Metanephros (tissue), 2 donors: ENCODE measurements at places on chromosomes 1 and 21. TPM values are rescaled to one million over a fixed set of nuclear protein-coding genes. Genes with fewer than 3 reads are reported as not detected.

SLC2A5 gene
- 7.5 TPM for total RNA-seq

MANEAL gene
- 5.8 TPM for total RNA-seq

CLCNKB gene
- 73.2 TPM for total RNA-seq

CACNA1S gene
- 16.5 TPM for total RNA-seq

ELF3 gene
- 106 TPM for total RNA-seq

PKN2 gene
- 44.7 TPM for total RNA-seq

BSND gene
- 3.7 TPM for total RNA-seq

C1orf115 gene
- total RNA-seq, result 15.6 TPM

TENT5C gene
- 35.0 TPM for total RNA-seq

RBM11 gene
- total RNA-seq, result 2.7 TPM

LCE2D gene
- not detected for total RNA-seq

AXDND1 gene
- 1.6 TPM for total RNA-seq

DIRAS3 gene
- 1.5 TPM for total RNA-seq

WNT9A gene
- 2.0 TPM for total RNA-seq

ATP1A4 gene
- 0.76 TPM for total RNA-seq

CRP gene
- not detected for total RNA-seq

LCE1F gene
- total RNA-seq, result not detected

CGN gene
- 20.6 TPM for total RNA-seq

RNU1-3 gene
- 7,909 TPM for total RNA-seq

FCRL3 gene
- total RNA-seq, result 0.06 TPM

CRNN gene
- total RNA-seq, result not detected
